ENCODE measurements at places on chromosomes 5 and 9. TPM values are rescaled to one million over a fixed set of nuclear protein-coding genes. Genes with fewer than 3 reads are reported as not detected.

DNA sequence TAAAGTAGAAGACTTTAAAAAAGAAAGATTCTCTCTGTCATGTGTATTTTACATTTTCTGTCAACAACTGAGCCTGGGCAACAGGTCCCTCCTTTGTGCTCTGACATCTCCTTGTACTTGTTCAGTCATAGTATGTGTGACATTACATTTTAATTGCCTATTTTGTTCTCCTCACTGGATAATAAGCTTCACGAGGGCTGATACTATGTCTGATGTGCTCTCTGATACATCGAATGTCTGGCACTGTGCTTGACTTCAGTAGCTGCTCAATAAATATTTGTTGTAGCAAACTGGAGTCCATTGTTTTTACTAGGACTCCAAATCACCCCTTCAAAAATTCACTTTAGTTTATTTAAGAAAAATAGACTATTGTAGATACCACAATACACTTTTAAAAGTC is 482.0 kb downstream of the RASEF start:
- no peak for DNase-seq

GRCh38 chr5:152066784-152067183 is 142.1 kb upstream of the GLRA1 start:
- no peak for DNase-seq

DNA sequence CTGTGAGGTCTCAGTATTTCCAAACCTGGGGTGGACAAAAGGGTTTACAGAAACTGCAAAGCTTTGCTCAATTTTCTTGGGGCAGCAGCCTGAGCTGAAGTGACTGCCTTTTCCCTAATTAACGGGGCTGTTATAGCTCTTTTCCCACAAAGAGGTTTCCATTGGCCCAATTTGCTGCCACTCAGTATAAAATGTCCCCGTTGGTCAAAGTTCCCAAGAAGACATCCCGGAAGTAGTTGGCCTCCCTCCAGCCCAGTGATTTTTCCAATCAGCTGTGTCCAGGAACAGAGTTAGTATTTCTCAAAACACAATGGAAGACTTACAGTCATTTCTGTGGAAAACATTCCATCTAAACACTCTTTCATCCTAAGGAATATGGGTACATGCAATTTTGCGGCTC is 643.6 kb downstream of the ACTL7B start:
- DNase-seq: no peak

- DNase-seq: no peak
Observed at GRCh38 chr5:64952951-64953673, 184.4 kb downstream of the CWC27 start.

DNA sequence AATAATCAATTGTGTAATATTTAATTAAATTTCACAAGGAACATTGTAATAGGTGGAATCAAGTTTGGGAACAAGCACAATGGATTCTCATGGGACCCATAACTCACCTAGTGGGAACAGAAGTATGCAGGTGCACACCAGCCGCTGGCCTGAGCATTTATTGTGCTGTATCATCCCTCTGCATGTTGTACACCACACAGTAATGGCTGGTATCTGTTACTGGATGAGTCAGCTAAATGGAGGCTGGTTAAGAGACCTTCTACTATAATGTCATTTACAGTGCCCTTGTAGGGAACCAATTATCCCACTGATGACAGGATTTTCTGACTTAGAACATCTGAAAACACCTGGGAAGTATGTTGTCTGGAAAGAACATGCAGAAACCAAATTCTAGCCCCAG is 3.2 kb upstream of the MAP3K1 start:
- no peak for DNase-seq

- DNase-seq: no peak
Observed at GRCh38 chr9:127905788-127906191, 6.4 kb upstream of the ST6GALNAC6 start.

GRCh38 chr5:165224366-165225045 is 1719.1 kb downstream of the MAT2B start:
- DNase-seq: no peak

GRCh38 chr5:79241535-79241979 is 5.6 kb downstream of the JMY start:
- no peak for DNase-seq

DNA sequence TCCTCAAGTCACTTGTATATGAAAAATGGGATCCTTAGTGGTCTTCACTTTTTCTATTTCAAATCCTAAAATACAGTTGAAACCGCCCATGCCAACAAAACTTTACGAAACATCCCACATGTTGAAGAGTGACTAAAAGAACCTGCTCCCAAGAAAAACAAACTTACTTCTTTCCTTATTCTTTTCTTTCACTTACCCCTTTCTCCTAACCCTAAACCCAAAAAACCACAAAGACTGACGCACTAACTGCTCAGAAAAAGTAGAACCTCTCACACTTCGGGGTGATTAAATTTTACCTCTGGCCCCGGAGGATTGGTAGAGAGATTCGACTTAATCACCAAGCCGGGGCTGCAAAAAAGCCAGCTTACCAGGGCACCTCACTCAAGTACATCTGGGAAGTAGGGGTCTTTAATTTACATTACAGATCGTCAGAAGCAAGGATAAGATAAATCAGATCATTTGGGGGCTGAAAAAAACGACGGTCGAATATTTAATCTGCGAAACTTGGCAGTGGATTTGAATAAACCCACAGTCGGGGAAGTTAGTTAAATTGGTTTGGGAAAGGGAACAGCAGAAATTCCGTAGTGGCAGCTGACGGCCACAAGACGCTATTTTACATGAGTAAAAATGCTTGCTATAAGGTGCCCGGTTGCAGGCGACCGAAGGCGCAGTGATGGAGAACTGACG is 1.3 kb downstream of the CDO1 start:
- no peak for DNase-seq

DNA sequence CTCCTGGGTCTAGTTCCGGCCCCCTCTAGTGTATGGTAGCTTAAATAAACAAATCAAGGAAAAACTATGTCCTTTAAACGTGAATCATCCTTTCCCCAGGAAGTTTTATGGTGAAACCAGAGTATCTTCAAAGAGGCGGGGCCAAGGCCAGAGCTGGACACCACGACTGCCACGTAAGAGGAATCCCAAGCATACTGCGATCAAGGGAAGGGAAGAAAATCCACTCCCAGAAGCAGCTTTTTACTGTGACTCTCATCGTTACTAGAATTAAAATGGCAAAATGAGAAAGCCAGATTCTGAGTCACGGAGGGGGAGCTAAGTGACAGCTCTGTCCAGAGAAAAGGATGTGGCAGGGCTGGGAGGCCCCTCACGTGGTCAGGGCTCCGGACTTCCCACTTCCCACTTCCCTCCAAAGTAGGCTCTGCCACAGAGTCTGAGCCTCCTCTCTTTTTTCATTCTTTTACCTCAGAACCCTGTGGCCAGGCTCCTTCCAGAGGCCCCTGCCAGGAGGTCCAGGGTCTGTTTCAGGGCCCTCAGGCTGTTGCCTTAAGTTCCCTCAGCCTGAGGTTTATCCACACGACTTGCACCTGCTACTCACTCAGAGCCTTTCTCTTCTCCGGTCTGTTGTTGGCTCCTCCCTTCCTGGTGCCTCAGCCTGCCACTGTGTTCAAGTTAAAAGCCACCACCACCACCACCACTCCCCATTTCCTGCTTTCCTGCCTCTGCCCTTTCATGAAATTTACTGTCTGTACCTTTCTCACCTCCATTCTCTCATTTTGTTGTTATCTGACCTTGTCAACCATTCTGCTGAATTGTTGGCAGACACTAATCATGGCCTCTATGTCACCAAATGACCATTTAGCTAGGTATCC is 1.4 kb upstream of the GLRX start:
- no peak for DNase-seq

DNA sequence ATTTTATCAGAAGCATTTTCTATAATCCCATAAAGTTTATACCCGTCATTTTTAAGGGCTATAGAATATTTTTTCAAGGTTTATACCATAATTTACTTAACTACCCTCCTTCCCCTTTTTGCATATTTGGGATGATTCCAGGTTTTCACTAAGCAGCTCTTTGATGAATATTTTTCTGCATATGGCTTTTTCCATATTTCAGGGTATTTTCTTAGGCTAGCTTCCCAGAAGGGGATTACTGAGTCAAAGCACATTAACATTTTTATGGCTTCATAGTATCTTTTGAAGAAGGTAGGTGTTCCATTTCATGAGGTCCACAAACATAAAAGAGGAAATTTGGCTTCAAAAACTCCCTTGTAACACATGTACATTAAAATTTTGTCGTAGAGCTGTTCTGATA is 14.6 kb upstream of the COL15A1 start:
- DNase-seq: no peak

Gene SLC27A6
- 2.8 TPM for polyA plus RNA-seq

Gene HRH2
- polyA plus RNA-seq: 6.2 TPM

Gene TTC23L
- polyA plus RNA-seq: 3.7 TPM

Gene OR2K2
- polyA plus RNA-seq: not detected
